ENCODE measurements at places on chromosomes 5 and 9.

- no peak for DNase-seq
Measured at GRCh38 chr9:130023144-130023787, 19.7 kb downstream of the FNBP1 start.

GRCh38 chr5:93607367-93608258, 24.6 kb downstream of the NR2F1 start:
- DNase-seq, result no peak

- no peak for DNase-seq
Measured at GRCh38 chr5:158837908-158838307, 261.8 kb downstream of the EBF1 start.

GRCh38 chr9:93976973-93977372, 21.8 kb upstream of the BARX1 start:
- DNase-seq, result no peak

GRCh38 chr5:82074950-82075349, 103.1 kb downstream of the ATG10 start:
- DNase-seq, result no peak

- DNase-seq, result no peak
Measured at GRCh38 chr9:95966306-95966705, 90.8 kb downstream of the ERCC6L2 start.
